ENCODE measurements at places on chromosomes 6 and 20.

DNA sequence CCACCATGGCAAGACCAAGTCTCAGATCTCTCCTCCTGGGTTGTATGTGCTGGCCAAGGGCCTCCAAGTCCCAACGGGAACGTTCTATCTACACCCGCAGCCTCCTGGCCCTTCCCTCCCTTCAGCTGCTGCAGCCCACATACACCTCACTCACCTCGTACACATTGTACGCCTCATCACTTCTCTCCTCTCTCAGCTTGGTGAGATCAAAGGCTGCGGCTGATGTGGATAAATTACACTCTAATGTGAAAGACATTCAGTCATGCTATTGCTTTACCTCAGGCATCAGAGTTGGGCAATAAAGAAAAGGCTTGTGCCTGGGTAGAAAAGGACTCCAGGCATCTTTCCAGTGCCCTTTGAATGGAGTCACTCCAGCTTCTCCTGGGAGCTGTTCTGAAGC is 135.3 kb upstream of the FOXQ1 start:
- no peak for DNase-seq

DNA sequence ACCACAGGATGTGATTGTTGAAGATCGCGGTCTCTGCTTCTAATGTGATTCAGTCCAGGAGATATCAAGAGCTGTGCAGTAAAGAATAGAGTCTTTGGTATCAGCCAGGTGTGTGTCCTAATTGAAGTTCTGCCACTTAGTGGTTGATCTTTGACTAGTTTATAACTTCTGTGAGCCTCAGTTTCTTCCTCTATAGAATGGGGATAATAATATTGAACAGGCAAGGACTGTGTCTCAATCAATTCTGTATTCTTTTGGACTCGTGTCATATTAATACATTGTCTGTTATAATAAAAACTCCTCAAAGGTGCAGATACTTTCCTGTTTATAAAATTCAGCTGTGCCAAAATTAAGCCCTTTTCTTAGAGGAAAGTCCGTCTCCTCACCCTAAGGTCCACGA is 23.1 kb upstream of the NCOA6 start:
- no peak for DNase-seq

- no peak for DNase-seq
Observed at GRCh38 chr6:33624856-33625255, 3.7 kb downstream of the ITPR3 start.

- no peak for DNase-seq
Observed at GRCh38 chr6:155162682-155163081, 101.1 kb upstream of the CLDN20 start.

DNA sequence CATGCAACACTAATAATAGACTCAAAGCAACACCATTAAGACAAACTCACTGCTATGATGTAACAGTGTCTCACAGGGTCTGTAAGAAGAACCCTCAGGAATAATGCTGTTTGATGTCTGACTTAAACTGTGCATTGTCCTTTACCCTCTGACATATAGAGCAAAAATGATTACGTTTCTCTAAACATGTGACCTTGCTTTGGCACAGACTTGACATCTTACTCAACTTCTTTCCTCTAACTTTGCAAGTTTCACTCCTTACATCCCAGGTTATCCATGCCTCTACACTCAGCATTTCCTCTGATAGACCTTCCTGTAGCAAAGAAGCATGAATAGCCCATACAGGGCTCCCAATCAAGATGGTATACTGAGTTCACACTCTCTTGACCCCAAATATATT is 252.7 kb downstream of the UST start:
- no peak for DNase-seq

- no peak for DNase-seq
Observed at GRCh38 chr6:144411531-144412165, 126.5 kb downstream of the UTRN start.

DNA sequence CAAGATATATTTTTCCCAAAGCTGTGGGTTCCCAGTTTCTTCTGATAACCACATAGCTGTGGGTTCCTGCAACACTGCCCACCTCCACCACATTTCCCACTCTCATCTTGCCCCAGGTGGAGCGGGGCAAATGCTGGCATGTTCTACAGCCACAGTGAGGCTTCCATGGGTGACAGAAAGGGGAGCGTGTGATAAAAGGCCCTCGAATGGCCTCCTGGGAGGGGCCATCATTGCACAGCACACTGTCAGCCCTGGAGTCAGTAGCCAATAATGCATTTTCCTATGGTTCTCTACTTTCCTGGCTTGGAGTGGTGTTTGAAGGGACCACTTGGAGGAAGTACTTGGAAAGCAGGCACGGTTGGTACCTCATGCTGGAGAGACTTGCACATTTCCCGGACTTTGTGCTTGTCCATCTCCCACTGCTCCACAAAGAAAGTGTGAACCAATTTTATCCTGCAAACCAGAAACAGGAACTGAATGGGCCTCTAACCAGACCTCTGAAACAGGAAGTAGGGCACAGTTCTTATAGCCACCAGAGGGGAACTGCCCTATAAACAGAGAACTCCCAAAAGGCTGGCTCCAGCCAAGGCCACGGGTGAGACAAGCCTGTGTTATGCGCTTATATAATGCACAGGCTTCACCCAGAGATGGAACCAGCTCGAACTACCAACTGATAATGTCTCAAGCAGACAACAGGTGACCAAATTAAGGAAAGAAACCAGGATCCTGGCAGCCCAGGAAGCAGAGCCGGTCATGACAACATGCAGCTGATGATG is 8.6 kb downstream of the MAP3K5 start:
- no peak for DNase-seq

DNA sequence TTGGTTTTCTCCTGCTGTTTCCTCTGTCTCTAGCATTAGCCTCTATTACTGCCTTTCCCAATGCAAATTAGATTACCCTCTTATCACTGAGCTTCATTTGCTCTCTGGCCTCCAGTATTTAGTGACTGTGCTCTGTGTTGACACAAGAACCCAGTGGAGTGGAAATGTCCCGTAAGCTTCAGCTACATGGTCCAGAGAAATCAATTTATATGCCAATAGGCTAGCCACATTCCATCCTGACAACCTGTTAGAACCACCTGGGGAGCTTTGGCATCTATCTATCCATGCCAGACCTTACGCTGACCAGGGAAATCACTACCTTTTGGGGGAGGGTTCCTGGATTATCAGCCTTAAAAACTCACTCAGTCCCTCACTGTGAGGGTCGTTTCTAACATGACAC is 459.6 kb downstream of the UTRN start:
- DNase-seq: peak; percentile 41

- no peak for DNase-seq
Observed at GRCh38 chr6:43762966-43763695, 6.9 kb upstream of the VEGFA start.

DNA sequence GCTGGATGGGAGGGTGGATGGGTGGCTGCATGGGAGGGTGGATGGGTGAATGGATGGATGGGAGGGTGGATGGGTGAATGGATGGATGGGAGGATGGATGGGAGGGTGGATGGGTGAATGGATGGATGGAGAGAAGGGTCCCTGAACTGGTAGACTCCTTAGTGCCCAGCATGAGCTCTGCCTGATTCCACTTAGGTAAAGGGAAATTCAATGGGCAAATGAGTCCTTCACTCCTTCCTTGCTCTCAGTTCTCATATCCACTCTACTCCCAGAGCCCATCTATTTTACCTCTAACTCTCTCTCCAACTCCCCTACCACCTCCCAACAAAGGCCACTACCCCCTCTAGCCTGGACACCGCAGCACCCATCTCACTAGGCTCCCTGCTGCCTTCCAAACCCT is 29.2 kb upstream of the NOL4L start:
- no peak for DNase-seq

DNA sequence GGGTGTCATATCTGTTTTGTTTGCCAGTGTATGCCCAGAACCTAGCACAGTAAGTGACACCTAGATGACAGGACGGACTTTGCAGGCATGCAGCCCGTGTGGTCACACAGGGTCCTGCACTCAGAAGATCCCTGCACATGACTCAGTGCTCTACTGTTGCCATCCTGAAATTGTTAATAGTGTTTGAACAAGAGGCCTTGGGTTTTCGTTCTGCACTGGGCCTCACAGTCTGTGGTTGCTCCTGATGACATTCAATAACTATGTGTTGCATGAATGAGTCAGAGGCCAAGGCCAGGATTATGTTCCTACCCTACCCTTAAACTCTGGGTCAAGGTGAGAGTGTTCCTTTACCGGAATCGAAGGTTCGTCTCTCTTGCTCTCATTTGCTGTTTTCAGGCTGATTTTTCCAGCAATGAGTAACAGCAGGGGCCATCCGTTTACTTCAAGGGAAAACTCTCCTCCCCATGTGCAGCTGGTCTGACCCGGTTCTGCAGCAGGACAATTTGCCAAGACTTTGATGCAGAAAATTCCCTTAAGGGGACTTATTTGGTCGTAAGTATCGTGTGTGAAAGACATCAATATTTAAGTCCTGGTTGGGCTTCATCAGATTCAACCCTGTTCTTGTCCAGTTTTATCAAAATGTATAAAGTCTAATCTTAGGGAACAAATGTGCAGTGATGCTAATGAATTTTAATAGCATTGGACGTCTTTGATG is 13.0 kb upstream of the PFDN4 start:
- no peak for DNase-seq

DNA sequence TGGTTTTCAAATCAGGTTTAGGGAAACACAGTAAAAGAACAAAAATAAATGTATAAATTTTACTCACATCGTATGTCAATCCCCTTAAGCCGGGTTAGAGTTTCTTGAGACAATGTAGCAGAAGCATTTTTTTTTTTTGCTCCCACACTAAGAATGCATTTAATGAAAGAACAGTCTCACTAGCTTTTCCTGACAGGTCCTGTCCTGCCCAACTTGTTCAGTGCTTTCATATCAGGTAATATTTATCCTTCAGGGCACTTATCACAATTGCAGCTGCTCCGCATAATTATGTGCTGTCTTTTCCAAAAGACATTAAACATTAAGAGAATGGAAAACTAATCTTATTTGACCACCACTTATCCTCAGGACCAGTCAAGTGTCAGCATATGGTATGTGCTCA is 632.0 kb downstream of the HTR1B start:
- DNase-seq: no peak

DNA sequence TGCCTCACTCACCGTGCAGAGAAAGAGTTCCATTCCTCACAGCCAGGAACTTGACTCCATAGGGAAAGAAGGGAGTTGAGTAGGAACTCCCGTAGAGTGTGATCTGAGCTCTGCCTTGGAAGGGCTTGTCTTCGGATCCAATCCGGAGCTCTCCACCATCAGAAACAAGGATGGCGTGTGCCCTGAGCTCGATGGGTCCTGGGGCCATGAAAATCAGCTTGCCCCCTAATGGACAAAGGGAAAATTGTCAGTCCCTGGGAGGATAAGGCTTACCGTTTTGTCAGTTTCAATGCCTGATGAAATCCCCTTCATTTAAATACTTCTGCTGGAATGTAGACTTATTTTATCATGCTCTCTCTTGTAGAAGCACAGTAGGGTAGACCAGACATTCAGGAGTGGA is 153.3 kb downstream of the PKHD1 start:
- DNase-seq: peak; percentile 9

- no peak for DNase-seq
Observed at GRCh38 chr6:163919652-163920051, 505.1 kb downstream of the QKI start.

DNA sequence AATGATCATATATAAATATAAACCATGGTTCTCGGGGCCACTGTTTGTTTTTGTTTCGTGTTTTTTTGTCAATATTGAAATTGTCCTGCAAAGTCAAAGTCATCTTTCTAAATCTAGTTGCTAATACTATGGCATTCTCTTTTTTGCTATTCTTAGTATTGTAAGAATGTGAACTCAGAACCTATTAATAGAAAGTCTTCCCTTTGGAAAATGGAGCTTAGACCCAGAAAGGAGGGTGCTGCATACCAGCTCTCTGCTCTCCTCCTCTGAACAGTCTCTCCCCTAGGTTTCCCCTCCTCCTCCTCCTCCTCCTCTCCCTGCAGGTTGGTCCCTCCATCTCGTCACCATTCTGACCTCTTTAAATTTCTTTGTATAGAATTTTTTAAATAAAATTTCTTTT is 150.4 kb upstream of the CCN2 start:
- DNase-seq: no peak

GRCh38 chr6:90135667-90136066 is 161.0 kb downstream of the BACH2 start:
- no peak for DNase-seq

GRCh38 chr6:93794166-93794565 is 374.8 kb upstream of the EPHA7 start:
- no peak for DNase-seq

DNA sequence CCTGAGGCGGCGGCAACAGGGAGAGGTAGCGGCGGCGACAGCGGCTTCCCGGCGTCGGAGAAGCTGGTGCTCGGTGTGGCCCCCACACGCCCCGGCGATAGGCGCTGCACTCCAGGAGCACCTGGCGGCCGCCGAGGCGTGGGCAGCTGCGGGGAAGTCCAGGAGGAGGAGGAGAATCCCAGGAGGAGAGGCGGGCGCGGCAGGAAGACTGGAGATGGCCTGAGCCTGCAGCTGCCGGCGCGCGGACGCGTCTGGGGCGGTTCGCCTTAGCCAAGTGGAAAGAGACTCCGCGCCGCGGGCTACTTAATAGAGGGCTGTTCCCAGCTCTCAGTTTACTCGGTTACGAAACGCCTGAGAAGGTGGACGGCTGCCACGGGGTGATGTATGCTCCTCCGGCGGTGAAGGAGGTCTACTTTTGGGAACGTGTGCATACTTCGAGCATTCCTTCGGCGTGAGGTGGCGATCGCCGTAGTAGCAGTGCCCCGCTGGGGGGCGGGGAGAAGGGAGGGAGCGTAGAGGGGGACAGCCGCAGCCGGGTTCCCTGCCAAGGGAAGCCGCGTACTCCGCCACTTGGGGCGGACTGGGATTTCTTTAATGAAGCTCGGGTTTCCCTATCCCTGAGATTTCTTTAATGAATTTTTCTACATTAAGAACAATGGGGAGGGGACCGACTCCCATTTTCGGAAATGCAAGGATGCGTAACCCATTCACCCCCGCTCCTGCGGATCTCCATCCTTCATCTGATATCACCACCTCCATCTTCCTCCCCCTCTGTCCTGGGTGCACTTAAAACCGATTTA is at the start of gene COL12A1:
Gene COL12A1 (minus strand): TSS at position 278 of the 800 bp plus-strand sequence. CDS start 3,261 bp downstream, outside the sequence.
- peak; percentile 66 for DNase-seq

- no peak for DNase-seq
Observed at GRCh38 chr6:96184798-96185197, 169.0 kb downstream of the FUT9 start.

DNA sequence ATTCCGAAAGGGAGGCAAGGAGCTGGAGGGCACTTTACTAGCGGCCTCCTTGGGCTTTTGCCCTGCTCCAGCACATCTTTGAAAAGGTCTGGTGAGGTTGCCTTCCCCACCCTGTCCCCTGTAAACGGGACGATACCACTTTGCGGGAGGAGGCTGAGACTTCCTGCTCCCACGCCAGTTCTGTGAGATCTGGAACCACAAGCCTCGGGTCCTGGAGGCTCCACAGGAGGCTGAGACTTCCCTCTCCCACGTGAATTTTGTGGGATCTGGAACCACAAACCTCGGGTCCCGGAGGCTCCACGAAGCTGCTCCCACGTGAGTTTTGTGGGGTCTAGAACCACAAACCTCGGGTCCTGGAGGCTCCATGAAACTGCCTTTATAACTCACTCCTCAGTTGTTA is 209.3 kb downstream of the DLL1 start:
- DNase-seq: no peak

DNA sequence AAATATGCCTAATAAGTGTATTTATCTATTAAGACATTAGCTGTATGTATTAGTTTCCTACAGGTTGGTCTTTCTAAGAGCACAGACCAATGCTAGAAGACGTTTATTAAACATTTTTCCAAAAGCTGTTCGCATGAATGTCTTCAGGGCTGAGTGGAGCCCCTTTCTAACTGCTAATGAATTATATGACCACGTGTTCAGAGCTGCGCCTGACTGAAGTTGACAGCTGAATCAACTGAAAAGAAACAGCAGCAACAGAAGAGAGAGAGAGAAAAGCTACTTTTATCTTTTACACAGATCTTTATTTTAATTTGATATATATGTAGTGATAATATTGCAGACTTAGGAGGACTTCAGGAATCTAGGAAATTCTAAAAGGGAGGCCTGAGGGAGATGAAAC is 75.2 kb upstream of the ARID1B start:
- DNase-seq: peak; percentile 30

Data from SK-N-DZ (cell line).